ENCODE measurements at places on chromosomes 7 and 10.
A peak's percentile ranks its signal among the peaks of the same experiment; 100 is the strongest.

GRCh38 chr10:48965460-48965859, 25.8 kb upstream of the LRRC18 start:
- DNase-seq: no peak

- peak; percentile 66 for DNase-seq
Observed at GRCh38 chr10:74585231-74586087, 240.9 kb upstream of the KAT6B start.

DNA sequence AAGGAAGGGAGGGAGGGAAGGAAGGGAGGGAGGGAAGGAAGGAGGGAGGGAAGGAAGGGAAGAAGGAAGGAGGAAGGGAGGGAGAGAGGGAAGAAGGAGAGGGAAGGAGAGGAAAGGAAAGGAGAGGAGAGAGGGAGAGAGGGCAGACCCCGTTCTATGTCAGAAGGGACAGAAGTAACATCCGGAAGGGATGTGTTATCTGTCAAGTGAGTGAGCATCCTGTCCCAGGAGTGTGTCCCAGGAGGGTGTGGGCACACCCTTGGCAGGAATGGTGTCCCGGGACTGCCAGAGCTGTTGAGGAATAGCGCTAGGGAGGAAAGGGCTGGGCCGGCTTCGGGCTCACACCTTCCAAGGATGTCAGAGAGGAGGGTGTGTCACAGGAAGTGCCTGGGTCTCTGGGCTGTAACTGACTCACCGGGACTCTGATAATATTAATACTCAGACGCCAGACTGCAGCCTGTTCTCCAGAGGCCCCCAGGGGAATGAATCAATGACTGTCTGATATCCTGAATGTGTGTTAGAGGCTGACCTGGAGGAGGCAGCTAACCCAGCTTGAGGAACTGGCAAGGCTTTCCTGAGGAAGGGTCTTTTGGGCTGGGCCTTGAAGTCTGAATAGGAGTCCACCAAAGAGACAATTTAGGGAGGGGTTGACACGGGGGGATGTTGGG, 125.6 kb upstream of the TNRC18 start:
- no peak for DNase-seq

- DNase-seq: no peak
Observed at GRCh38 chr10:132749371-132749795, 36.6 kb downstream of the NKX6-2 start.

DNA sequence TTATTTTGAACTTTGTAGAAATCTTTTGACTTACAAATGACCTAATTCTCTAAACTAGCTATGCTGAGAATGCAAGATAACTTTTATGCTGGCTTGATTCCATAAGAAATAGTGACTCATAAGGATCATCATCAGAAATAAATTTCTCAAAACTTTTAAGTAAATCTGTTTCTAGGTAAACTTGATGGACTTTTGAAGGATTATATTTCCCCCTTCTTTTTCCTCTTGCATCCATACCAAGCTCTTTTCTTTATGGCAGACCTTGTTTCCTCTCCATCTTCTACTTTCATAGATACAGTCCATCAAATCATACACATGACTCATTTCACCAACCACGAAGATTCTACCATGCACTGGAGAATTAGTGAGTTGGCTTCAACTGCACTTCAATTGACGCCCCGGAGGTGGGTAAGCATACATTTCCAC, 336.3 kb downstream of the KCNMA1 start:
- no peak for DNase-seq

- DNase-seq: no peak
Observed at GRCh38 chr10:9036711-9037204, 982.3 kb downstream of the GATA3 start.

GRCh38 chr10:18668026-18668425, 8.8 kb downstream of the ARL5B start:
- no peak for DNase-seq

DNA sequence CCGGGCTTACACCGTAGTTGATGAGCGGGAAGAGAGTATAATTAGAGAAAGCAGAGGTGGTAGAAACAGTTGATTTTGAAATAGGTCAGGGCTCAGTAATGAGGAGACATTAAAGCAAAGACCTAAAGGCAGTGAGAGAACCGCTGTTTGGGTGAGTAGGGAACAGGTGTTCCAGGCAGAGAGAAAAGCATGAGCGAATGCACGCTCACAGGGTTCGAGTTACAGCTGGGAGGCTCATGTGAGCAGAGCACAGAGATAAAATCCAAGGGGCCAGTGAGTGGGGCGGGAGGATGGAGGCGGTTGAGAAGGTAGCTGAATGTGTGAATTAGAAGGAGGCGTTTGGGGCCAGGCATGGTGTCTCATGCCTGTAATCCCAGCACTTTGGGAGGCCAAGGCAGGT, 39.9 kb downstream of the APBB1IP start:
- DNase-seq: no peak

- DNase-seq: no peak
Observed at GRCh38 chr10:52571516-52572182, 200.9 kb downstream of the MBL2 start.

DNA sequence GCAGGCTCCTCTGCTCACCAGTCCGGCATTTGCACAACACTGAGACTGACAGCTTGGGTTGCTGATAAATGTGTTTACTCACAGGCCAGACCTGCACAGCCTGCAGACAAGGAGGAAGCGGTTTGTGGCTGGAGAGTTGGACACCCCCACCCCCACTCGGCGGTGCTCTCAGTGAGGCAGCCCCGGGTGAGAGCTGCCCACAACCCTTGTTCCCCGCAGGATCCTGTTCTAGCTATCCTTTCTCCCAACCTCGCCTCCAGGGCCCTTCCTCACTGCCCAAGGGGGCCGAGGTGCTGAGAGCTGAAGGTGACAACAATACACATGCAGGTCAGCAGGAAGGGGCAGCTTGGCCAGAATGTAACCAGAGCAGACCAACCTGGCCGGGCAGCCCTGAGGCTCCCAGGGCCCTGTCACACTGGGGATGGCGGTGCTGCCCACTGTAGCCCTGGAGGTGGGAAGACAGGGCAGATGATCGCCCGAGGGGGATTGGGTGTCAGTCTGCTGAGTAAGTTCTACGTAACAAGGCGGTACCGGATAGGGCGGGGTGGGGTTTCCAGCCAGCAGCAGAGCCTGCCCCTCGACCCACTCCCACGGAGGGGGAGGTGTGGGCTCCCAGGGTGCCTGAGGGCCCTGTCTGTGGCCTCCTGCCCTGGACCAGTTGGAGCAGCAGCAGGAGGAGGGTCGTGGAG, 2.1 kb upstream of the ADAM8 start:
- peak; percentile 64 for DNase-seq

GRCh38 chr10:18797286-18797685, 138.1 kb downstream of the ARL5B start:
- no peak for DNase-seq

- no peak for DNase-seq
Observed at GRCh38 chr7:43506460-43506859, 76.4 kb upstream of the STK17A start.

- DNase-seq: no peak
Observed at GRCh38 chr7:75048435-75049379, 24.9 kb downstream of the RCC1L start.

DNA sequence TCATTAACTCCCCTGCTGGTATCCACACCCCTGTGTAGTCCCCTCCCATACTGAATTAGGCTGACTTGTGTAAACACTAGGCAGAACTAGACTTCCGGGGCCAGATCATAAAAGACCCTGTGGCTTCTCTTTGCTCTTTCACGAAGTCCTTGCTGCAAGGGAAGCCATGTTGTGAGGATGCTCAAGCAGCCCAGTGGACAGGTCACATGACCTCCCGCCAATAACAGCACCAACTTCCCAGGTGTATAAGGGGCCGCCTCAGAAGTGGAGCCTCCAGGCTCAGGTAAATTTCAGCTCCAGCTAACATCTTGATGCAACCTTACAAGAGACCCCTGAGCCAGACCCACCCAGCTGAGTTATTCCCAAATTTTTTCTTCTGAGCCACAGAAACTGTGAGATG, 11.3 kb upstream of the FOXK1 start:
- no peak for DNase-seq

- no peak for DNase-seq
Observed at GRCh38 chr7:96910486-96910885, 94.9 kb upstream of the DLX6 start.

DNA sequence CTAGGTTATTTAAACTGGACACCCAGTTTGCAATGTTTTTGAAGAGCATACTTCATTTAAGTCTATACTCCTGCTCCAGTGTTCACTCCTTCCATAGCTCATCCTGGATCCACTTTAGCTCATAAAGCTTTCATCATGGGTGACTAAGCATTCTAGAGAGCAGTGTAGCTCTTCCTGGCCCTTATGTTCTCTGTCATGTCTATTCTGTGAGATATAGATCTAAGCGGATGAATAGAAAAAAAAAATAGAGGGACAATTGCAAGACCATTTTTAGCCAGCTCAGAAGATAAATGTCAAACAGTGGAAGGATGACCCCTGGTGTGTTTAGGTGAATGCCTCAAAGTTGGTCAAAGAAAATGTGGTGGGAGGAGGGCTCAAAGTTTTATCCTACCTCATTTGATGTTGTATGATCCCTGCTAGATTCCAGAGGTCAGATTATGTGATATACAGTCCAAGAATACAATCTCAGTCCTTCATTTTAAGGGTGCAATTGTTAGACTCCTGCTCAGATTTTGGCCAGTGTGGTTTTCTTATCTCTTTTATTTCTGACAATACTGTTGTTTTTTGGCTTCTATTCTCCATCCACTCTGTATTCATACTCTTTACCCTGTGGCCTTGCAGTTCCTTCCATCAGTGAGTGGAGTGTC, 7.5 kb upstream of the HECW1 start:
- no peak for DNase-seq

- no peak for DNase-seq
Observed at GRCh38 chr10:132469197-132469884, 68.2 kb upstream of the INPP5A start.
